Uterus (tissue), 4 donors: ENCODE measurements at places on chromosomes 2 and 18. TPM values are rescaled to one million over a fixed set of nuclear protein-coding genes. Genes with fewer than 3 reads are reported as not detected.

DNA sequence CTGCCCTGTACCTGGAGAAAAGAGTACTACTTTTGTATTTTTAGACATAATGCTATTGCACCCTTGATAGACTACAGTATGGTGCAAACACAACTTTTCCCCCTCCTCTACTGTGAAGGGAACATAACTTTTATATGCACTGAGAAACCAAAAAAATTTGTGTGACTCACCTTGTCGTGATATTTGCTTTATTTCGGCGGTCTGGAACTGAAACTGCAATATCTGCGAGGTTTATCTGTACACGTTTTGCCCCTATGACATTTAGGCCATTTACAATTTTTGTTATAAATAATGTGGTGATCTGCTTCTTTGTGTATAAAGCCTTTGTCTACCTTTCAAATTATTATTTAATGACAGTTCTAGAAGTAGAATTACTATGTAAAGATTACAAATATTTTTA, 34.4 kb upstream of the AAK1 start:
- H3K36me3 ChIP-seq, result no peaks in the 10 kb centered on the region
- DNase-seq, result no peak

DNA sequence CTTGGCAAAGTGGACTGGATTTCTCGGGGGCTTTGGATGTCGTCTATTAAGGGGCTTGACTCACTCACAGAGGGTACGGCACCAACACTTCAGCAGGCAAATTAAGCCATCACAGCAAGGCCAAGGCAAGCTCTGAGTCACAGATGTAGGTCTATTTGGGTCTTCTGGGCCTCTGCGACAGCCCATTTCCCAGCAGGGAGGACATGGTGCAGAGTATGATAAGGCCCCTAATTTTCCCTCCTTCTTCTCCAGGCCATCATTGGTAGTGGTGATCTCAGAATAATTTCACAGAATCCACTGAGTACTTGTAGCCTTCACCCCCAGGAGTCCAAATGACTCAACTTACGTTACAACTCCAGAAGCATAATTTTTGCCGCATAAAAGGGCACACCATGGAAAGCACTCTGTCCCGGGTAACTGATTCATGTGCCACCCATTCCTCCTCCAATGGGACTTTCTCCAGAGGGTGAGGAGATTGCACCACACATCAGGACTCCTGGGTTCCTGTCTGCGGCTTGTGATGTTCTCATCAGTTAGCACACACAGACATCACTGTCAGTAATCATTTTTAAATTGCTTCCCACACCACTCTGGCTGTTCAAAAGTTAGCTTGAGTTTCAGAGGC, 164.9 kb downstream of the TXNL1 start:
- no peaks in the 10 kb centered on the region for H3K27me3 ChIP-seq
- H3K4me3 ChIP-seq, result no peak overlapping the region
- no peak for DNase-seq
- no peaks in the 10 kb centered on the region for H3K4me1 ChIP-seq

DNA sequence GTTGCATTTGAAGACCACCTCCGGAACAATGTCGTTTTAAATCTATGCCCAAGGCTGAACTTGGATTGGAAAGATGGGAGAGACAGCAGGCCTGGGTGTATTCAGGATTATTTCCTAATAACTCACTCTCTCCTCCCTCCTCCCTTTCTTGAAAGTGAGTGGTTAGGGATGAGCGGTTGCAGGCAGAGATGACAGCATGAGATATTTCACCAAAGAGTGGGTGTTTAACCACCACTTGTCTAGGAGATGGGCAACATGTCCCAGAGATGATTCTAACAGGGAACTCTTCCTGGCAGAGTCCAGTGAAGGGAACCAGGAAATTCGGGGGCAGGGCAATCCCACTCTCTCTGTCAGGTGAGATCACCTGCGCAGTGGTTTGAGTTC, 123.2 kb downstream of the KCTD1 start:
- H3K27ac ChIP-seq, result no peak overlapping the region
- no peak overlapping the region for H3K4me3 ChIP-seq
- H3K36me3 ChIP-seq, result no peaks in the 10 kb centered on the region

- H3K4me1 ChIP-seq, result no peaks in the 10 kb centered on the region
- no peak overlapping the region for H3K27ac ChIP-seq
- H3K4me3 ChIP-seq, result no peak overlapping the region
These were observed 489.9 kb downstream of the DCC start for GRCh38 chr18:52829876-52830405.

Gene SETBP1
- 40.9 TPM for total RNA-seq
